Neural crest cell (in vitro differentiated cells): ENCODE measurements at places on chromosomes 1 and 21. TPM values are rescaled to one million over a fixed set of nuclear protein-coding genes. Genes with fewer than 3 reads are reported as not detected.
A peak's percentile ranks its signal among the peaks of the same experiment; 100 is the strongest.

DNA sequence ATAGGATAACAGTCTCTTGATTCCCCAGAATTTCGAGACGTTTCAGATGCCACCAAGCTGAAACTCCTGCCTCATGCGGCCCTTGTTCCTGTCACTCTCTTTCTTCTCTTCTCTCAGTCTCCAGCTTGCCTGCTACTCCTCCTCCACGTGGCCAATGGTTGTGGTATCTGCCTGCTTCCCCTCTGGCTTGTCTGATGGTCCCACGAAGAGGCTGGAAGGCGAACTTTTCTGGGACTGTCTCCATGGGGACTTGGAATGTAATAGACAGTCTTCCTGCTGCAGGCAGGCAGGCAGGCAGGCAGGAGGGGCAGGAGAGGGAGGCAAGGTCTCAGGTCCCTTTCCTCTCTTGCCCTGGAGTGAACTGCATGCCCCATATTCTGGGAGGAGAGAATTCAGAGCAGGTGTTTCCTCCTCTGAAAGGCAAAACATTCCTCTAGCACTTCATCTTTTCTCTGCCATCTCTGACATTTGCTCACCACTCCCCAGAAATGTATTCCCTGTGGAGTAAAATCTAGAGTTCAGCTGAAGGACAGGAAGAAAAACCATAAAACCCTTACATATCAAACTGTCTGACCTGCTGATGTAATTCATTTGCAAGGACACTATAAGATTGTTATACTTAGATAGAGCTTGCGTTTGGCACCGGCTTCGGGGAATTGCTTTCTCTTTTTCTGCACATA, 64.1 kb upstream of the GNG12 start:
- DNase-seq: no peak
- H3K4me1 ChIP-seq: peaks cover 7% of the 10 kb centered on the region
- H3K27me3 ChIP-seq: no peaks in the 10 kb centered on the region
- H3K27ac ChIP-seq: no peak overlapping the region
- H3K36me3 ChIP-seq: no peaks in the 10 kb centered on the region
- H3K4me3 ChIP-seq: no peak overlapping the region

GRCh38 chr1:205346956-205347574, 9.7 kb downstream of the KLHDC8A start:
- H3K4me3 ChIP-seq: no peak overlapping the region
- no peaks in the 10 kb centered on the region for H3K36me3 ChIP-seq

Gene FAM151A
- not detected in 2 replicates for total RNA-seq

GRCh38 chr1:217590598-217590997, 40.3 kb downstream of the GPATCH2 start:
- H3K4me3 ChIP-seq: no peak overlapping the region
- no peaks in the 10 kb centered on the region for H3K27me3 ChIP-seq
- no peak overlapping the region for H3K27ac ChIP-seq
- no peak for DNase-seq

DNA sequence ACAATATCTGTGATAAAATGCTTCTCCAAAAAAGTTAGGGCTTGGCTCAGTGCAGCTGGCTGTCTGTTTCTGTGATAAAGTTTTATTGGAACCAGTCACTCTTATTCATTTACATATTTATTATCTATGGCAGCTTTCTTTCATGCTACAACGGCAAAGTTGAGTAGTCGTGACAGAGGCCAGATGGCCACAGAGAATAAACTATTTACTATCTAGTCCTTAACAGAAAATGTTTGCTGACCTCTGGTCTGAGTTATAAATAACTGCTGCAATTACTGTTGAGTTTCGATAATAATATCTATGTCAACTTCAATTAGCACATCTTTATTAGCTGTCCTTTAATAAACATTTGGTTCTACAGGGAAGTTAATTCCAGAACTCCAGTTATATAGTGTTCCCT, 180.2 kb upstream of the RUNX1 start:
- H3K4me3 ChIP-seq: no peak overlapping the region
- no peak overlapping the region for H3K27ac ChIP-seq
- H3K36me3 ChIP-seq: no peaks in the 10 kb centered on the region
- DNase-seq: no peak
- no peaks in the 10 kb centered on the region for H3K27me3 ChIP-seq

- no peak for DNase-seq
- no peaks in the 10 kb centered on the region for H3K27me3 ChIP-seq
- no peak overlapping the region for H3K4me3 ChIP-seq
- H3K36me3 ChIP-seq: no peaks in the 10 kb centered on the region
- peak overlapping the region; percentile 12 for H3K27ac ChIP-seq
- H3K4me1 ChIP-seq: peaks cover 26% of the 10 kb centered on the region
These were observed 19.7 kb downstream of the KPNA6 start for GRCh38 chr1:32127409-32128198.

Gene FCN3
- total RNA-seq: not detected in 2 replicates

- H3K36me3 ChIP-seq: peaks cover 2% of the 10 kb centered on the region
- DNase-seq: no peak
- H3K27ac ChIP-seq: no peak overlapping the region
These were observed 13.9 kb downstream of the CELSR2 start for GRCh38 chr1:109263234-109263596.

- DNase-seq: peak; percentile 28
- peaks cover 36% of the 10 kb centered on the region for H3K4me1 ChIP-seq
- no peaks in the 10 kb centered on the region for H3K27me3 ChIP-seq
- no peak overlapping the region for H3K27ac ChIP-seq
- H3K4me3 ChIP-seq: peak overlapping the region; percentile 47
These were observed 140.2 kb upstream of the FGGY start for GRCh38 chr1:59156526-59157199.

DNA sequence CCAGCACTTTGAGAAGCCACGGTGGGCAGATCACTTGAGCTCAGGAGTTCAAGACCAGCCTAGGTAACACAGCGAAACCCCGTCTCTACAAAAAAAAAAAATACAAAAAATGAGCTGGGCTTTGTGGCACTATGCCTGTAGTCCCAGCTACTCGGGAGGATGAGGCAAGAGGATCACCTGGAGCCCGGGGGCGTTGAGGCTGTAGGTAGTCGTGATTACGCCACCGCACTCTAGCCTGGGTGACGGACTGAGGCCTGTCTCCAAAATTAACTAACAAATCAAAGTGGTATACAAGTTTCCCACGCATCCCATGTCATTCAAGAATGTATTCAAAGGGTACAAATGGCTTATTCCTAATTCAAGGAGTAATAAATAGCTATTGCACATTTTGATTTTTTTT, 2.4 kb downstream of the AUNIP start:
- no peaks in the 10 kb centered on the region for H3K36me3 ChIP-seq
- H3K4me3 ChIP-seq: peak overlapping the region; percentile 35
- no peaks in the 10 kb centered on the region for H3K27me3 ChIP-seq
- H3K27ac ChIP-seq: no peak overlapping the region
- DNase-seq: no peak

DNA sequence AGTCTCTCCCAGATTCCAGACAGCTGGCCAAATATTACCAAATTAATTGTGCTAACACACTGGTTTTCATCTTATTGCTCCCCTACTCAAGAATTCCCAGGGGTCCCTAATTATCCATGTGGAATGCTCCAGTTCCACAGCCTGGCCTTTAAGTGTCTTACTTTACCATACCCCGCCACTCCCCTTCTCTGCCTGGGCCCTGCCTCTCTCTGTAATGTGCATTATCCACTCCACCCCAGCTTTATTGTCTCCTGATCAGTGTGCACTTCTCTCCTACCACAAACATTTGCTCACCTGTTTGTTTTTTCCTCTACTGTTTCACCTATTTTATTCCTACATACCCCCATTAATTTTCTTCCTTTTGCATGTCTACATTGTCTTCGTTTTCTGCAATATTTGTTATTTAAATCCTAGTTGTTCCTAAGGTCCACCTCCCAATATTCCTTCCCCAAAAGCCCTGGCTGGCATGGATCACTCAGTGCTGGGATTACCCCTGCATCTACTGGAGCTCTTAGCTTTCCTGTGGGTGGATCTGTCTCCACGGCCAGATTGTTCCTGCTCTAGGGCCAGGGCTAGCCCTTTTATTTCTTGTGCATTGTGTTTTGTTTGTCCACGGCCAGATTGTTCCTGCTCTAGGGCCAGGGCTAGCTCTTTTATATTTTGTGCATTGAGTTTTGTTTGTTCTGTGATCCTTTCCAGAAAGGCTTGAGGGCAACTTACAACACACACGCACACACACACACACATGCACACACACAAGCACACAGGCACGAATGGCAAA, 33.4 kb upstream of the ATP1B1 start:
- peaks cover 10% of the 10 kb centered on the region for H3K4me1 ChIP-seq
- no peak overlapping the region for H3K4me3 ChIP-seq
- DNase-seq: no peak
- no peak overlapping the region for H3K27ac ChIP-seq
- no peaks in the 10 kb centered on the region for H3K27me3 ChIP-seq
- H3K36me3 ChIP-seq: peaks cover 2% of the 10 kb centered on the region

GRCh38 chr1:171912509-171913175, 71.3 kb downstream of the DNM3 start:
- DNase-seq: no peak
- no peak overlapping the region for H3K27ac ChIP-seq
- H3K4me1 ChIP-seq: peaks cover 18% of the 10 kb centered on the region
- H3K4me3 ChIP-seq: no peak overlapping the region
- H3K36me3 ChIP-seq: no peaks in the 10 kb centered on the region

DNA sequence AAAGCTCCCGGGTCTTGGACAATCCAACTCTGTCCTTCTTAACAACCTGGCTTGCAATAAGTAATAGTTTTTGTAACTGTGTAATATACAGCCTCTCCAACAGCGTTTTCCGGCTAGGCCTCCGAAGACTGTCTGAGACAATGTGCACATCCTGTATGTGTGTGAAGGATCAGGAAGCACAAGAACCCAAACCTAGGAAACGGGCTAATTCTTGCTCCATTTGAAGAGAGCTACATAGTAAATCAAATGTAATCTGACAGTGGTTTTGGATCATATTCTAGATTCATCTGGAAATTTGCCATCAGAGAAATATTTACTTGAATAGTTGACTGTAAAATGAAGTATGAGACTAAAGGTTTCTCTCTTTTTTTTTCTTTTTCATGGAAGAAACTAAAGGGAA, 1.2 kb downstream of the GPR52 start:
- no peaks in the 10 kb centered on the region for H3K36me3 ChIP-seq
- no peak overlapping the region for H3K4me3 ChIP-seq
- no peak for DNase-seq
- H3K27me3 ChIP-seq: no peaks in the 10 kb centered on the region
- H3K27ac ChIP-seq: no peak overlapping the region
- H3K4me1 ChIP-seq: peaks cover 12% of the 10 kb centered on the region

- no peaks in the 10 kb centered on the region for H3K4me1 ChIP-seq
- no peaks in the 10 kb centered on the region for H3K27me3 ChIP-seq
- no peak overlapping the region for H3K4me3 ChIP-seq
- no peak overlapping the region for H3K27ac ChIP-seq
These were observed 56.7 kb upstream of the COL6A2 start for GRCh38 chr21:46041183-46041582.

DNA sequence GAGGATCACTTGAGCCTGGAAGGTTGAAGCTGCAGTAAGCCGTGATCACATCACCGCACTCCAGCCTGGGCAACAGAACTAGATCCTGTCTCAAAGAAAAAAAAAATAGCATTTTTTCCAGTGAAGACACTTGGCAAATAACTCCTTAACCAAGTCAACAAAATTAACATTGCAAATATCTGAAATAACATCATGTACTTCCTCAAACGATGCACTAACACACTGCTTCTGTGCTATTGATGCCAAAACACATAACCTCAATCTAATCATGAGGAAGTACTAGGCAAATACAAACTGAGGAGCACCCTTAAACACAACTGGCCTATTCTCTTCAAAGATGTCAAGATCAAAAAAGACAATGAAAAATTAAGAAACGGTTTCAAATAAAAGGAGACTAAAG, 32.3 kb downstream of the PABPC4 start:
- peaks cover 9% of the 10 kb centered on the region for H3K36me3 ChIP-seq
- no peak overlapping the region for H3K27ac ChIP-seq
- no peak for DNase-seq
- no peak overlapping the region for H3K4me3 ChIP-seq
- no peaks in the 10 kb centered on the region for H3K4me1 ChIP-seq

- no peak for DNase-seq
- peaks cover 17% of the 10 kb centered on the region for H3K4me1 ChIP-seq
- no peak overlapping the region for H3K27ac ChIP-seq
- no peak overlapping the region for H3K4me3 ChIP-seq
- H3K27me3 ChIP-seq: no peaks in the 10 kb centered on the region
These were observed 151.9 kb upstream of the COL6A1 start for GRCh38 chr21:45829668-45830067.

DNA sequence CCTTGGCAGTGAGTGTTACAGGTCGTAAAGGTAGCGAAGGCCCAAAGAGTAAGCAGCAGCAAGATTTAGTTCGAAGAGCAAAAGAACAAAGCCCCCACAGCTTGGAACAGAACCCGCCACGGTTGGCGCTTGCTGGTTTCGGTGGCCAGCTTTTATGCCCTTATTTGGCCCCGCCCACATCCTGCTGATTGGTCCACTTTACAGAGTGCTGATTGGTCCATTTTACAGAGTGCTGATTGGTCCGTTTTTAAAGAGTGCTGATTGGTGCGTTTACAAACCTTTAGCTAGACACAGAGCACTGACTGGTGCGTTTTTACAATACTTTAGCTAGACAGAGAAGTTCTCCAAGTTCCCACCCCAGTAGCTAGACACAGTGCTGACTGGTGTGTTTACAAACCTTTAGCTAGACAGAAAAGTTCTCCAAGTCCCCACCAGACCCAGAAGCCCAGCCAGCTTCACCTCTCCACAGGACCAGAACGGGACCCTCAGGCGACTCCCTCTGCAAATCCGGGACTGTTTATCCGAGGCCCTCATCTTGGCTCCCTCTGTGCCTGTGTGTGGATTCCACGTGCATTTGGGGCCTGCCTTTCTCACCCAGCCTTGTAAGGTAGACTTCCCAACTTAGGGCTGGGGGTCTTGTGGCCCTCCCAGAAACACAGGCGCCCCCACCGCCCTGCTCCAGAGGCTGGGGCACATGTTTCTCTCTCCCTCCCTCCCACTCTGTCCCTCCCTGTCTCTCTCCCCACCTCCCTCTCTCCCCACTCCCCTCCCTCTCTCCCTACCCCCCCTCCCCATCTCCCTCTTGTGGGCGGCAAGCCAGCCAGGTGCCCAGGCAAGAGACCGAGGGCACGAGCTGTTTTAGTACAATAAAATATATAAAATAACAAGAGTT, 12.6 kb downstream of the FTCD start:
- H3K4me3 ChIP-seq: no peak overlapping the region
- peaks cover 50% of the 10 kb centered on the region for H3K27me3 ChIP-seq
- H3K27ac ChIP-seq: no peak overlapping the region
- no peaks in the 10 kb centered on the region for H3K36me3 ChIP-seq

Gene CD52
- total RNA-seq: not detected in 2 replicates

Gene CFHR5
- total RNA-seq: not detected in 2 replicates

Gene NPR1
- total RNA-seq: 0.57 and 0.93 TPM in 2 replicates

Gene PTPN22
- not detected in 2 replicates for total RNA-seq

Gene TMPRSS15
- total RNA-seq: not detected in 2 replicates

Gene GPR153
- total RNA-seq: 28.1 and 28.7 TPM in 2 replicates

Gene LORICRIN
- not detected in 2 replicates for total RNA-seq
